Stimulated activated naive CD8-positive, alpha-beta T cell treated with anti-CD3 and anti-CD28 coated beads, Interleukin-15, amount 100 ng/mL, for 72 hours (primary cell): ENCODE measurements at places on chromosomes 5 and 9.

- no peak for DNase-seq
These were observed 165.6 kb upstream of the CCDC152 start for GRCh38 chr5:42591015-42591414.

DNA sequence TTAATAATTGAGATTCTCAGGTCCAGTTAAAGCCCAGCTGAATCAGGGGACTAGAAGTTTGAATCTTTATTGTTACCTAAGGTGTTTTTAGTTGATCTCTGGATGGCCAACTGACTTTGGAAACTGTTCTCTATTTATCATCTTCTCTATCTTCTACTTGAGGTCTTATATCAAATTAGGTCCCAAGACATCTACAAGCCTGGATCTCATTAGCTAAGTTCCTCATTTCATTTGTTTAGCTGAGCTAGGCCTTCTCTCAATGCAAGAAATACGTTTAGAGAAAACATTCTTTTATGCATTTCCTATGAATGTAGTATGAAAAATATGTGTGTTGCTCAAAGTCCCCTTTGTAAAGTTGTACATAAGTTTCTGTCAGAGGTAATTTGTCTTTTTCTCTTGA, 196.6 kb downstream of the PTTG1 start:
- no peak for DNase-seq

DNA sequence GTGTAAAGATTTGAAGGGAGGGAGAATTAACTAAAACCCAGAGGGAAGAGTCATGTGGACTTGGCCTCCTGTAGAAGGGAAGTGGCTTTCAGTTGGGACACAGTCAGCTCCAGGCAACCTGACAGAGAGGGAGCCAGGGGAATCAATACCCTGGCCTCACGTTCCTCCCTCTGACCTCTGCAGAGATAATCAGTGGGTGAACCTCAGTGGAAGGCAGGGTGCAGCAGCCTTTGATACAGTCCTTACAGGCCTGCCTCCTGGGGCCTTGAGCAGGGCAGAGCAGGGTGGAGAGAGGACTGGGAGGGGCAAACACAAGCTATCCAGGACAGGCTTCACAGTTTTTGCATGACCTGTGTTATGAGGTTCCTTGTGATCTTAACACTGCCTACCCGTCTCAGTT, 61.9 kb upstream of the GPBP1 start:
- no peak for DNase-seq

DNA sequence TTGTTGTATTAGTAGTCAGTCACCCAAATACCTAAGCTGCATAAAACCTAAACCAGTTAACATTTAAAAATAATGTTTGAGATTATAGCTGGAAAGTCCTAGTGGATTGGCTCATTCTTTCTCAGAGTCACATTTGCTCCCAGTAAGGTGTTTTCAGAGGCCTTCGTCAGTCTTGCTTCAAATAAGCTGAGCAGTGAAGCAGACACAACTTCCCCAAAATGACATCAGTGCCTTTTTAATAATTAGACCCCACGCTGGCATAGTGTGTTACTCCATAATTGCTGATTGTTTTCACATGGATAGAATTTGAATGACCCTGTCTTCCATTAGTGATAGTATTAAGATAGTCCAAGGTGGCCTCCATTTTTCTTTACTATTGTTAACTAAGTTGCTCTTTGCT, 245.8 kb downstream of the PJA2 start:
- no peak for DNase-seq

GRCh38 chr9:91714020-91714806, 235.8 kb downstream of the ROR2 start:
- peak; percentile 25 for DNase-seq

DNA sequence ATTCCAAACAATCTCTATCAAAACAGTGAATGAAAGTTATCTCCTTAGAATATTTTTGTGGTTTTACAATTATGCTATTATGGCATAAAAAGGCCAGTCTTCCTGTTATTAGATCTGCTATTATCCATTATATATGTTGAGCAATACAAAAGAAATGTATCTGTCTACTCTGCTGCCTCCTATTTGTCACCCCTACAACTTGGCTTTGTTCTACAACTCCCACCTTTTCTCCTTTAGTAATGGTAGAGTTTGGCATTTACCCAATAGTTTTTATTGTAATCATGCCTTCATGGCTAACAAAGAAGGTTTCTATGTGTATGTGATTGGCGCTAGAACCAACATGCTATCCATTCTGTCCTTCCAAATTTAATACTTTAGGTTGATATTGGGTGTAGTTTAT, 189.2 kb upstream of the PRDM9 start:
- no peak for DNase-seq

- no peak for DNase-seq
These were observed 1.5 kb downstream of the GDNF start for GRCh38 chr5:37838152-37838932.

DNA sequence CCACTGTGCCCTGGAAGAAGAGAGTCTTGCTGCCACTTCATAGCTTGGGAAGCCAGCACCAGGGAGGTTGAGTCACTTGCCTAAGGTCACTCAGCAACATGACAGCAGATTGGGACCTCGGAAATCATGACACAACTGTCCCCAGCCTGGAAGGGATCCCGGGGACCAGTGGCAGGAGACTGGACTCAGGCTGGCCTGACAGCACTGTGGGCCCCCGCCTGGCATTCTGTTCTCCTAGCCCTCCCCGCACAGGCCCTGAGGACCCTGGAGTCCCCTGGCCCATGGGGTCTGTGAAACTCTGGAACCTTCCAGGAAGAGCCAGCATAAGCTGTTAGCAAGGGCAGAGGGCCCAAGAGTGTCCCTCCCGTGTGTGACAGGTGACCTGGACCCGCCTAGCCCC, 64.9 kb downstream of the COL5A1 start:
- DNase-seq = no peak

GRCh38 chr9:12739014-12739652, 35.7 kb upstream of the LURAP1L start:
- no peak for DNase-seq

- no peak for DNase-seq
These were observed 2.3 kb downstream of the TGFBI start for GRCh38 chr5:136030956-136031611.

DNA sequence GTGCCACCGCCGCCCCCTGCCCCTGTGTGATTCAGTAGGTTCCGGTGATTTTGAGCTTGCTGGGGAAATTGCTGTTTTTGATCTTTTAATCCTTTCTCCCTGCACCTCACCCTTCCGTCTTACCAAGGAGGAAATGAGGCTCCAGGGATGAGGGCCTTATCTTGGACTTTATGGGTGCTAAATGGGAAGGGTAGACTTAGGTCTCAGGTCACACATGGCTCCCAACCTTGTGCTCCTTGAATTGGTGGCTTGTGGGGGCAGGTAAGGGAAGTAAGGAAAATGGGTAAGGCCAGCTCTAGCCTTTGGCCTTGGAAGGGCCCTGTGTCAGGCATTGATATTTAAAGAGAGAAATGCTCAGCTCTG, 1.9 kb downstream of the ERGIC1 start:
- no peak for DNase-seq

DNA sequence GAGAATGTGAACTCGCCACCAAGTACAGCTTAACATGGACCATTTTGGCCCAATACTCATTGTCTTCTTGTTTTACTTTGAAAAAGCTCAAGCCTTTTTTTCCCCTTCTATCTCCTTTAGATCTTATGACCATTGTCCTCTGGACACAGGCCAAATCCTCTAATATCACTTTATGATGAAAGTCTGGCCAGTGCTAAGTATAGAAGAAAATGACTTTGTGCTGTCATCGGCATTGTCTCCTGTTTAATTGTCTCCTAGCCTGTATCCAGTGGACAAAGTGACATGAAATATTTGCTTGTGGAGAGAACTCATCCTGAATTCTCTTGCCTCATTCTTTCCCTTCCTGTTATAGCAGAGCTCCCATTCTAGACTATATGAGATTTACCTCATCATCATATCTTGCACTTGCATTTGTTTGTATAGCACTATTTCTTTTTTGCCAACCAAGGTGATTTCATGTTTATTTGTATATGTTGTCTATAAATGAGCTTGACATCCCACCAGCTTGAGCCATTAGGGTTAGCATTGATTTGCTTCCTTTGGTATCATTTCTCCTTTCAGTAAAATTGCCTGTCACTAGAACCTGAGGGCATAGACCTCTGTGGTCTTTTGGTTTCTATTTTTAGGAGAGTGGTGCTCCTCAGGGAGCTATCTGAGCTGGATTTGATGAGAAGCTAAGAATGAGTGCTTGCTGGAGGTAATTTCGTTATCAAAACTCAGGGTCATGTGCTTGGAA, 18.8 kb upstream of the TNFAIP8 start:
- DNase-seq = no peak

- DNase-seq = no peak
These were observed 52.2 kb downstream of the MAP1B start for GRCh38 chr5:72159501-72159911.

DNA sequence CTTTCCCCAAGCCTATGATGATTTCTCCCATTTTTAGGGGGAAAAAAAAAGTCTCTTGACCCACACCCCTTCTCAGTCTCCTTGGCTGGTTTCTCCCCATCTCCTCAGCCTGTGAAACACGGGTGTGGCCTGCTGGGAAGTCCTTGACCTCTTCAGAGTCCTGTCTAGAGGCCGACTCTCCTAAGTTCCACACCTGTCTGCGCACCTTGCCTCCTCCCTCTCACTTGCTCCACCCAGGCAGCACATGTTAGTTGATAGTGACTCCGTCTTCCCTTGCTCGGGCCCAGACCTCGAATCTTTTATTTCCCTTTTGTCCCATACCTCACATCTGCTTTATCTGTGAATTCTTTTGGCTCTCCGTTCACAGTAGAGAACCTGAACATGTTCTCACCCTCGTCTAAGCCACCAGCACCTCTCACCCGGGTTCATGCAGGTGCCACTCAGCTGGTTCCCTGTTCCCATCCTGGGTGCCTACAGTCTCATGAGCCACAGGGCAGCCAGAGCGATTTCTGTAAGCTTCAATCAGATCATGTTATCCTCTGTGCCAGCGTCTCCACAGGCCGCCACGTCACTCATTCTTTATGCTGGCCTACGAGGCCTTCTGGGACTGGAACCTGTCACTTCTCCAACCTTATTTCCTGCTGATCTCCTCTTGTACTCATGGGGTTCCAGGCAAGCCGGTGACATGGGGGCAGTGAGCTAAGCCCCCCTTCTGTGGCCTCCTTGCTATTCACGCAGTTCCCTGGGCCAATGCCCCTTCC, 51.7 kb upstream of the LRRTM2 start:
- no peak for DNase-seq

DNA sequence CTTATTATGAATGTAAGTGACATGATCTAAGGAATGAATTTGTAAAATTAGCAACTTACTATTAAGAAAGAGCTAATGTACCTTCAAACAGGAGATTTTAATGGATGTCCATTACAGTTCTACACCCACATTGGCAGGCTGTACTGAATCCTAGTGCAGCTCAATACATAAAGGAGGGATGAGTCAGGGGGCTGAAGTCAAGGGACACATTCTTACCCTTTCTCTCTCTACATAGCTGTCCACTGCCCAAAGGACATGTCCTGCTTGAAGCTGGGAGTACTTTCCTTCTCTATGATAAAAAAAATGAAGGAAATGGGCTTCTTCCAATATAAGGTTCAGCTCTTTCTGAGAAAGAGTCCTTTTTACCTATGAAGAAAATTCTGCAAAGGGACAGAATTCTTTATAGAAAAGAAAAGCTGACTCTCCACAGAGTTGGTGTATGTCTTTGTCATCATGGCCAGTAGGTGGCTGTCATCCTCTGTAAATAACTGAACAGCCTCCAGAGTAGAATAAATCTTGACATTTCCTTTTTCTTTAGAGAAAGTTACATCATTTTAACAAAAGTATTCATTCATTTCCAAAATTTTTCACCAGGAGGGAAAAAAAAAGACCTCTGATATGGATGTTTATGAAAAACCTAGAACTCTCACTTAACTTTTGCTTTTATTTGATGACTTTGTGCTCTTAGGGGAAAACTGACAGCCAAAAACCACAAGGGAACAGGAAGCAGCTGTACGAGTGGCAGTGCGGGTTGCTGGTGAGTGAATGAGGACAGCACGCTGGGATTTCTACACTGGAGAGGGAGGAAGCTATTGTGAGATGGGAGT, 13.1 kb upstream of the IFNA14 start:
- no peak for DNase-seq

- no peak for DNase-seq
These were observed 32.6 kb downstream of the GABRB2 start for GRCh38 chr5:161513942-161514341.

DNA sequence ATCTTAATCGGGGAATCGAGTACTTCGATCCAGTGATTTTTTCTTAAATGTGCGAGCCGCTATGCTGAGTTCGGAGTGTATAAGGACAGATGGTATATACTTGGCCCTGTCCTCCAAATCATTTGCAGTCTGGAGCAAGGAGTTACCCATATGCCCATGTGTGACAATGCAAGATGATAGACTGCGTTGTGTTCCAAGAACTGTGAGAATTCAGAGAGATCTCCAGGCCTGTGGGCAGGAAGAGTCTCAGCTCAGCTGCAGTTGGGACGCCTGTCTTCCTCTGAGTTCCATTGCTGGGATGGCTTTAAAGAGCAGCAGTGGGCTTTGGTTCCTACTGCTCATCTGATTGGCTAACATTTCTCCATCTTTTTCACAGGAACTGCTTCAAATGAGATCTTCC, 106.6 kb downstream of the ADAMTS16 start:
- no peak for DNase-seq

GRCh38 chr9:78121488-78121887, 89.9 kb upstream of the GNAQ start:
- DNase-seq = peak; percentile 42

DNA sequence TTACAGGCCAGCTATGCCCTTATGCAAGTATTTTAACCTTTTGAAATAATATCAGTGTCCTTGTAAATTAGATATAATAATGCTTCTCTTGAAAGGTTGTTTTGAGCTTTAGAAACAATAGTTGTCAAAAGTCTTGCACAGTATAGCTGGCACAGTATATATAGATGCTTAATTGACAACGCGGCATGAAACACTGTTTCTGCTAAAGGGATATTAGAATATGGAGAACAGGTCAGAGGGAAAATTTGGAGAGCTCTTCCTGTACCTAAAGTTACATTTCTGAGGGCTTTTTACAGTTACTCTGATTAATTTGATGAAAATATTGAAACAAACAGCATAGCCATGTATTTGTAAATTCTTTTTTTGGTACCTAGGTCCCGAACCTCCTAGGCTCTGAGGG, 4.5 kb downstream of the NUDT2 start:
- no peak for DNase-seq

- DNase-seq = no peak
These were observed at the start of gene CER1 for GRCh38 chr9:14722391-14723035. Gene CER1 (minus strand): TSS chr9:14722733. CDS start chr9:14722672, 61 bp downstream.

GRCh38 chr9:96048956-96049831, 173.7 kb downstream of the ERCC6L2 start:
- DNase-seq = no peak

DNA sequence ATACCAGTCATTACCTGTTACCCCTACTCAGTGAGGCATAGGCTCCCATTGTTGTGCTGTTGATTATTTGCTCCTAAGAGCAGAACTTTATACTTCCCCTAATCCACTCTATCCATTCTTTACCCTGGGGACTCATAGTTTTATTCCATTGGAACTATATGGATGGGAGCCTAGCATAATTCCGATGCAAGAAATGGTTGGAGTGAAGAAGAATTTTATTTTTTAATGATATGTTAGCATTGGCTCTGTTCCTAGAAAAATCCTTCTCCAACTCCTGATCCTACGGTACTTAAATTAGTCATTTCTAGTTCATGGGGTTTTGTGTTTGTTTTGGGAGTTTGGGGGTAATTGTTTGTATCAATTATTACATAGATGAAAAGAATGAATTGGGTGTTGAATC, 191.5 kb downstream of the GOLPH3 start:
- DNase-seq = no peak
